ENCODE measurements at places on chromosomes 12 and 14. TPM values are rescaled to one million over a fixed set of nuclear protein-coding genes. Genes with fewer than 3 reads are reported as not detected.
A peak's percentile ranks its signal among the peaks of the same experiment; 100 is the strongest.

Gene WIF1
- not detected for total RNA-seq

DNA sequence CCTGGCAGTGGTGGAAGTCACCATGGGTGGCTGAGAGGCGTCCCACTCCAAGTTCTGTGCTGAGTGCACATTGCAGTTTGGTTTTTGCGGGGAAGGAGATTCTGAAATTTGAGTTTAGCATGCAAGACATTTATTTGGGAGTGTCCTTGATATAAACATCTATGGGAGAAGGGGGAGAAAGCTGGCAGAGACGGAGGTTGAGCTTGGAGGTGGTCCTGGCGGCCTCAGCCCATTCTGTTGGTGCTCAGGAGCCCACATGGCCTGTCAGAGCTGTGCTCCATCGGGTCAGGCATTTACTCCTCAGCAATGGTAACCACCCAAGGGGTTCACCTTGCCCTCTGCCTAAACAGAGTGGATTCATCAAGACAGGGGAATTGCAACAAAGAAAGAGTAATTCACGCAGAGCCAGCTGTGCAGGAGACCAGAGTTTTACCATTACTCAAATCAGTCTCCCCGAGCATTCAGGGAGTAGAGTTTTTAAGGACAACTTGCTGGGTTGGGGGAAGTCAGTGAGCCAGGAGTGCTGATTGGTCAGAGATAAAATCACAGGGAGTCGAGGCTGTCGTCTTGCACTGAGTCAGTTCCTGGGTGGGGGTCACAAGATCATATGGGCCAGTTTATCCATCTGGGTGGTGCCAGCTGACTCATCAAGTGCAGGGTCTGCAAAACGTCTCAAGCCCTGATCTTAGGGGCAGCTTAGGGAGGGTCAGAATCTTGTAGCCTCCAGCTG, 323.3 kb upstream of the TMEM132C start:
- DNase-seq, result no peak

Gene UNG
- 53.1 TPM for total RNA-seq

Gene NYNRIN
- 16.3 TPM for total RNA-seq

DNA sequence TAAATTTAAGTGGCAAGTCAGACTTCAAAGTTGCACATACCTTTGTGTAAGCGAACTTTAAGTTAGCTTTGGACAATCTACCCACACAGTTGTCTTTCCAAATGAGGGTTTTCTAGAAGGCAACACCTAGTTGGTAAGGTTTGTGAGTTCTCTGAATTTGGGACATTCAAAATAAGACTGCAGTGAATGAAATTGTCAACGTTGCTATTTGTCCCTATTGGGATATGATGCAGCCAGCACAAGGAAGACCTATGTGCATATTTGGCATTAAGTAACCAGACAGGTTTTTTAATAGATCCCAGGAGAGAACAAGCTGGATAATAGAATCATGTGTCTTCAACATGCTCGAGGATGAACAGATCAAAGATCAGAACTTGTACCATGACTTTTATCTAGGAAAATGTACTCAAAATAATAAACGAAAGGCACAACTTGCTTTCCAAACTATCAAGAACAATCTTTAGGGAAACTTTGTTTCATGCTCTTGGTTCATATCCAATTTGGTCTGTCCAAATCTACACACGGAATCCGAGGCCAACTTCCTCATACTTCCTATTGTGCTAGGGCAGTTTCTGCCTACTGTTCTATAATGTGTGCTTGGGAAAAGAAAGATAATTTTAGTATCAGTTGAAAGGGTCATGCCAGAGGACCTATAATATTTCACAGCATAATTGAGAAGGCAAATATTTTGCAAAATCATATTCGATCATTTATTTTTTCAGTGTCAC, 284.2 kb upstream of the SOX5 start:
- peak; percentile 18 for DNase-seq

GRCh38 chr12:11876307-11876706, 194.4 kb upstream of the BCL2L14 start:
- DNase-seq, result no peak

Gene RACGAP1
- 101 TPM for total RNA-seq

DNA sequence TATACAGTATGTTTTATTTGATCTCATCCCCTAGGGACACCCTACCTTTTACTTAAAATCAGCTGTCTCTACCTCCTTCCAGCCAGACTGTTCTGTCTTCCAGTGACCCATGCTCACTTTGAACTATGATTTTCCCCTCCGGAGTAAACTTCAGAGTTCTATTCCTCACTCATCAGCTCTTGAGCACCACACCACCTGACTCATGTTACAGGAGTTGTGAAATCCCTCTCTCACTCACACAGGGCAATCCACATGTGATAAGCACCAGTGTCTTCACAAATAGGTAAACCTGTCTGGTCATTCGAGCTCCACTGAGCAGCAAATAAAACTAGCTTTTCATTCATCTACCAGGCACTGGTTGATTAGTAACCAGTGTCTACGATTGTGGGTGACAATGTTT, 177.3 kb upstream of the BMP4 start:
- peak; percentile 51 for DNase-seq

- peak; percentile 16 for DNase-seq
Observed at GRCh38 chr12:50984586-50985298, 32.4 kb downstream of the HIGD1C start.

GRCh38 chr12:13039328-13039956, 4.7 kb upstream of the FAM234B start:
- no peak for DNase-seq

Gene SOX5
- total RNA-seq, result 0.42 TPM

Gene RPS6KL1
- 3.1 TPM for total RNA-seq

- DNase-seq, result no peak
Observed at GRCh38 chr14:24066496-24067132, 4.7 kb upstream of the CPNE6 start.

GRCh38 chr12:29710104-29710503, 73.6 kb downstream of the TMTC1 start:
- DNase-seq, result no peak

DNA sequence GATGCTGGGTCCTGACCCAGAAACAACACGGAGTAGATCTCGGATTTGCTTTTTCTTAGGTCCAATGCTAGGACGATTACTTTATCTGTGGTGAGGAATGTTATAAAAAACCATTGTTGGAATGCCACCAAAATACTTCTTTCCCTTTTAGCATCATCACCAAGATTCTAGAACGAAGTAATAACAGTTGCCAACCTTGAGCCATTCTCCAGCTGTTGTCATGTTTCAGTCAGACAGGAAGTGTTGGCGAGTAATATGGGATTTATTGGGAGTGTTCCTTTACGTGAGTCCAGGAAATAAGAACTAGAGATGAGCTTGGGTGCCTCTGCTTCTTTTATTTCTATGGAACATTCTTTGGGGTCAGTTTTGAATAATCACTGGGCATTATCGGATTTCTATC, 892.9 kb downstream of the DIO2 start:
- DNase-seq, result no peak

- no peak for DNase-seq
Observed at GRCh38 chr14:100082723-100083122, 17.5 kb downstream of the EVL start.

GRCh38 chr12:52945389-52946232, 3.3 kb upstream of the KRT18 start:
- DNase-seq, result peak; percentile 60

Gene CLEC2B
- total RNA-seq, result 1.4 TPM

- no peak for DNase-seq
Observed at GRCh38 chr14:59190372-59190771, 1.9 kb downstream of the DAAM1 start.

Gene MIP
- total RNA-seq, result not detected

Gene BATF
- not detected for total RNA-seq

Gene TAS2R9
- total RNA-seq, result not detected

DNA sequence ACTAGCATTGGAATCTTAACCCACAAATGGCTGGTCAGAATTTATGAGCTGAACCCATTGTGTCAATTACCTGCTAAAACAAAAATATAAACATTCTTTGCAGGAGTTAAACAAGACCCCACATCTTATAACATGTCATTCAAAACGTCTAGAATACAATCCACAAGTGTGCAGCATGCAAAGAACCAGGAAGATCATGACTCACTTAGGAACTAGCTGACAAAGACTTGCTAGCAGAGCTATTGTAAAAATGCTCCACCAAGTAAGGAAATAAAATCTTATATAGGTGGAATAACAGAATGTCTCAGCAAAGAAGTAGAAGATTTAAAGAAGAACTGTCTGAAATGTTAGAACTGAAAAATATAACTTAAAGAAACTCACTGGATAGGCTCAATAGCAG, 26.5 kb upstream of the POC1B start:
- DNase-seq, result no peak

Gene CLEC7A
- total RNA-seq, result 0.07 TPM

Gene GARIN6
- total RNA-seq, result not detected

DNA sequence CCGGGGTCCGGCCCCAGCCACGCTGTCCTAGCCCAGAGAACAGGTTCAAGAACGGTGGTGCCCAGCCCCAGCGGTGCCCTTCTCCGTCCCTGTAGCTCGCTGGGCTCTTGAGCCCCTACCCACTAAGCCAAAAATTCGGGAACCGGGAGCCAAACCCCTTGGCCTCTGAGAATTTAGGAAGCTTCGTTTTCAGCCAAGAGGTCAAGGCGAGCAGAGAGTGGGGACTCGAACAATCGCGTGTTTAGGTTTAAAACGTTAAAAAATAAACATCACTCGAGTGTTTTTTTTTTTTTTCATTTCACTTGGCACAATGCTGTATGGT, 6.2 kb downstream of the SIX1 start:
- no peak for DNase-seq

DNA sequence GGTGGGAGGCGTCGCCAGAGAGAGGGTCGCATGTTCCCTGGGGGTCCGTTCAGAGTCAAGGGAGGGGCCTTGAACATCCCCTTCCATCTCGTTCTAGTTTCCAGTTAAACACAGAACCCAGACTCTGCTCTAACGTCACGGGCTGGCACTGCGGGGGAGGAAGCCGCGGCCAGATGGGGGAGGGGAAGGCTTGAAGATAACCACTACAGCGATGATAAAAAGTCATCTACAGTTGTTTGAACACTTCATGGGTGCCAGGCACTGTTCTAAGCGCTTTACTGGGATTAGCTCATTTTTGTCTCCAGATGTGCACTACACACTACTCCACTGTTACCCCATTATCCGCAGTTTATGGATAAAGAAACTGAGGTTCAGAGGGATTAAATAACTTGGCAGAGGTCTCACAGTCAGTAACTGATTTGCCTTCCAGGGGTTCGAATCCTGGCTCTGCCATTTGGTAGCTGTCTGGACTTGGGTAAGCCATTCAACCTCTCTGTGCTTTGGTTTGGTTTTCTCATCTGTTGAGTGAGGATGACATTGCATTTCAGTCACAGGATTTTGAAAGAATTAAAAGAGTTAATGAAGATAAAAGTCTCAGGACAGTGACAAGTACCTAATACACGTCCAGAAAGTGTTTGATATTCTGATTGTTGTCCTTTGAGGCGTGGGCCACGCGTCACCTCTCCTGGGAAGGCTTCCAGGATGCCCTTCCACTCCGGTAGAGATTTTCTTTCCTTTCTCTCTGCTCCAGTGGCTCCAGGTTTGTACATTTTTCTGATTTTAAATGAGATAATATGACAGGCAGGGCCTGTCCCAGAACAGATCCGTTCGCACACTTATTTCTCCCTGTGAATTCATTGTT, 798 bp upstream of the RASAL1 start:
- no peak for DNase-seq

Gene ITGB7
- 0.14 TPM for total RNA-seq

GRCh38 chr12:71000748-71001147, 80.2 kb upstream of the PTPRR start:
- no peak for DNase-seq

DNA sequence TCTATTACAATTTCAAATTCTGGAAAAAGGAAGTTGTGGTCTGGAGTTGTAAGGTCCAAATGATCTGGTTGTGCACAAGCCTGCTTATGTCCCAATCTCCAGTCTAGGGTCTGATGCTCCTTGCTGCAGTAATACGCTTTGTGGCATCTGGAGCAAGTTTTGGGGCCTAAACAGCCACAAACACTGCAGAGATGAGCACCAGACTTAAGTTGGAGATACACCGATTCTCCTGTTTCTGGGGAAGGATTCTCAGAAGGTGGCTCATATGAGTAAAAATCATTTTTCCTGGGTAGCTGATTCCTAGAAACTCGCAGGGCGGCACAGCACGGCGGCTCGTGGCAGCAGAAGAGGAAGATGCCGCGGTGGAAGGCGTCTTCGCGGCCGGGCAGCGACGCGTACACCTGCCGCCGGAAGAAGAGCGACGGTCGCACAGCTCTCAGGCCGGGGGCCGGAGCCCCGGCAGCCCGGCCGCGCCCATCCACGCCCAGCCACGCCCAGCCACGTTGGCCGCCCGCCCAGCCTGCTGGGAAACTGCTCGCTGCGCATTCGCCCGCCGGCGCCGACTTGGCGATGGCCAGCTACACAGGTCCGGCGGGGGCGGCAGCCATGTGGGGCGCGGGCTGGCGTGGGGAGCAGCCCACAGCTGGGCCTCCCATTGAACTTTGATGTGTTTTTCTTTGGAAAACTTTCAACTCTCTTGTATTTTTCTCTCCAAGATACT, 129.0 kb downstream of the ASCL4 start:
- DNase-seq, result no peak

Gene FLRT2
- total RNA-seq, result 111 TPM

DNA sequence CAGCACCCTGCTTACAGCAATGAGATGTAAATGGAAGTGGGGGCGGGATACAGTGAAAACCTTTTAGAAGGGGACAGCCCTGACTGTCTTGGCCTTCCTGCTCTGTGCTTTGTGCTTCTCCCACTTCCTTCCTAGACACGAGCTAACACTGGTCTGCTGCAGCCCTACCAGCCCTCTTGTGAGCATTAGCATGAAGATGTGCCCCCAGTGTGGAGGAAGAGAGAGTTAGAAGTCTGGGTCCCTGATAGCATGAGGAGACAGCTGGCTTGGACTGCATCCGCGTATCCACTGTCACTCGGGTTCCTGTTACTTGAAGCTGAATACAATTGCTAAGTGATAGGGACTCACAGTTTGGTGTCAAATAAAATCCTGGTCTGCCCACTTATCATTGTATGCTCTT, 248.1 kb upstream of the SOX5 start:
- DNase-seq, result no peak

- no peak for DNase-seq
Observed at GRCh38 chr14:50590464-50590863, 30.5 kb downstream of the ATL1 start.

Gene EML5
- total RNA-seq, result 0.39 TPM

Gene AMIGO2
- total RNA-seq, result 68.7 TPM

GRCh38 chr12:52519826-52520662, at the start of gene KRT5:
Gene KRT5 (minus strand): TSS chr12:52520394. CDS start chr12:52520296, 98 bp downstream.
- DNase-seq, result peak; percentile 97

All from foreskin keratinocyte (primary cell).